ENCODE measurements at places on chromosomes 3 and 15.

GRCh38 chr15:43799209-43799944, 643 bp downstream of the SERINC4 start:
- no peak for DNase-seq

- no peak for DNase-seq
These were observed 87.3 kb upstream of the LIPC start for GRCh38 chr15:58344213-58345070.

DNA sequence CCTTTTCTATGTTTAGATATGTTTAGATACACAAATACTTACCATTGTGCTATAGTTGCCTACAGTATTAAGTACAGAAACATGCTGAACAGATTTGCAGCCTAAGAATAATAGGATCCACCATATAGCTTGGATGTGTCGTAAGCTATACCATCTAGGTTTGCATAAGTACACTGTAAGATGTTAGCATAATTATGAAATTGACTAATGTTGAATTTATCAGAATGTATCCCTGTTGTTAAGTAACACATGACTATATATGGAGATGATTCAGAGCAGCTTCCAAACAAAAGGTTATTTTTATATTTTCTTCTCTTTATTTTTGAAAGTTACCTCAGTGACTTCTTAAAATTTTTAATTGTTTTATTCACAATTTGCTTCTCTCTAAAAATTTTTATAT, 2.4 kb downstream of the SLC28A2 start:
- DNase-seq = no peak

DNA sequence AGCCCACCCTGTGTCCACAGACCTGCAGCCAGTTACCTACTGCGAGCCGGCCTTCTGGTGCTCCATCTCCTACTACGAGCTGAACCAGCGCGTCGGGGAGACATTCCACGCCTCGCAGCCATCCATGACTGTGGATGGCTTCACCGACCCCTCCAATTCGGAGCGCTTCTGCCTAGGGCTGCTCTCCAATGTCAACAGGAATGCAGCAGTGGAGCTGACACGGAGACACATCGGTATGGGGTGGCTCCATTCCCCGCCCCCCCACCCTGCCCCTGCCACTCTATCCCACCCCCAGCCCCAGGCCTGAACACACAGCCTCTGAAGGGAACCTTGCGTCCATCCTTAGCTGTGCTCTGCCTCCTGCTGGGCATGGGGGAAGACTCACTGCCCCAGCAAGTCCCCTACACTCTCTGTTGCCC, 73.2 kb downstream of the AAGAB start:
- DNase-seq = no peak

- no peak for DNase-seq
These were observed 525.3 kb upstream of the ZNF717 start for GRCh38 chr3:76310667-76311066.

- DNase-seq = no peak
These were observed 6.3 kb downstream of the TBL1XR1 start for GRCh38 chr3:177190756-177191681.
